ENCODE measurements at places on chromosomes 2 and 18.

DNA sequence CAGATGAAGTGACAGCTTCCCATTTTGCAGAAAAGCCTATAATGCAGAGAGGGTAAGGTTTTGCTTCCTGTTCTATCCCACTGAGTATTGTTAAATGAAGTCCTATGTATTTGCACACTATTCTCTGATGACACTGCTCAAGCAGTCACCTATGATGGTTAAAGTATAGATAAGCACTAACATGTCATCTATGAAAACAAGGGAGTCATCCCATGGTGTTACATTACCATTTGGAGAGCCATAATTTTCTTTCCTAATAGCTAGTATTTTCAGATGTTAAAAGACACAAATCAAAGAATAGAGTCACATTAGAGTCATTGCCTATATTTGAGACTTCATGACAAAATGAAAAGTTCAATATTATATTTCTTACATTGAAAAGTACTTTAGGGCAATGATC is 42.8 kb upstream of the GRB14 start:
- DNase-seq: no peak

- DNase-seq: peak; percentile 57
Measured at GRCh38 chr2:66578687-66579106, 143.8 kb downstream of the MEIS1 start.

DNA sequence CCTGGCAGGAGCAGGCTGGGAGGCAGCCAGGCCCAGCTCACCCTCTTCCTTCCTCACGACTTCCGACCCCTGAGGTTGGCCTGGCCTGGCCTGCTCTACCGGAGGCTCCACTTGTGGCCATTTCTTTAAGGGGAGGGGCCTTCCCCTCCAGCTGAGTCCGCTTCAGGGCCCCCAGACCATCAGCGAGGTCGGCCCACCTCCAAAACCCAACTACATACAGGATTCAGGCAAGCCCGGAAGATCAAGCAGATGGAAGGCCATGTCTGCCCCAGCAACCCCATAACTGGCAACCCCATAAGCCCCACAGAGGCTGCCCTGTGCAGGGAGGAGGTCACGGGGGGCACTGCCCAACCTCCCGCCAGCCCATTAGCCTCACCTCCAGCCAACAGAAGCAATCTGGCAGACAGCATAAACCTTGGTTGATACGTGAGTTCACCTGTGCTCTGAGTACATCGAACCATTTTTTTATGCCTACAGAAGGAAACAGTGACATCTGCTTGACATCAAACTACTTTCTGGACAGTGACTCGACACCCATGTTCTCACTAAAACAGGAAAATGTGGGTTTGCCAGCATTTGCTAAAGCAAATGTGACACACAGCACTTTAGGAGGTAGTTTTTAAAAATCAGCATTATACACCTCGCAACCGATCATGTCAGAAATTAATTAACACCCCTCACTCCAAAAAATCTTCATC is 98.9 kb downstream of the EIPR1 start:
- DNase-seq: no peak

- DNase-seq: peak; percentile 29
Measured at GRCh38 chr18:37668971-37669747, 103.6 kb upstream of the CELF4 start.

DNA sequence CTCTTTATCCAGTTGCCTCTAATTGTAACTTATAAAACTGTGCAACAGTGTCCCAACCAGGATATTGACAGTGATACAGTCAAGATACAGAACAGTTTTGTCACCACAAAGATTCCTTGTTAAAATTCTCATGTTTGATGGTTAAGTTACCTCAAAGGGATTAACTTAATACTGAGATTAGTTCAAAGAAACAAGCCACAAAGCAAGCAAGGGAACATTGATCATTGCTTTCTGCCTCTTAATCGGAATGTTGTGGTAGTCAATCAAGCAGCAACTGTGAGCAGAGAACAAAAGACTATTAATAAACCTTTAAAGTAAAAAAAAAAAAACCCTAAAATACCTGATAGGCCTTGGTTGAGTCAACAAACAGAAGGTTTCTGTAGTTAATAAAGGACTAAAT is 352.3 kb downstream of the PARD3B start:
- no peak for DNase-seq

GRCh38 chr2:17644997-17645720 is 104.7 kb downstream of the VSNL1 start:
- no peak for DNase-seq

GRCh38 chr18:57853864-57854263 is 50.7 kb upstream of the ATP8B1 start:
- DNase-seq: no peak

DNA sequence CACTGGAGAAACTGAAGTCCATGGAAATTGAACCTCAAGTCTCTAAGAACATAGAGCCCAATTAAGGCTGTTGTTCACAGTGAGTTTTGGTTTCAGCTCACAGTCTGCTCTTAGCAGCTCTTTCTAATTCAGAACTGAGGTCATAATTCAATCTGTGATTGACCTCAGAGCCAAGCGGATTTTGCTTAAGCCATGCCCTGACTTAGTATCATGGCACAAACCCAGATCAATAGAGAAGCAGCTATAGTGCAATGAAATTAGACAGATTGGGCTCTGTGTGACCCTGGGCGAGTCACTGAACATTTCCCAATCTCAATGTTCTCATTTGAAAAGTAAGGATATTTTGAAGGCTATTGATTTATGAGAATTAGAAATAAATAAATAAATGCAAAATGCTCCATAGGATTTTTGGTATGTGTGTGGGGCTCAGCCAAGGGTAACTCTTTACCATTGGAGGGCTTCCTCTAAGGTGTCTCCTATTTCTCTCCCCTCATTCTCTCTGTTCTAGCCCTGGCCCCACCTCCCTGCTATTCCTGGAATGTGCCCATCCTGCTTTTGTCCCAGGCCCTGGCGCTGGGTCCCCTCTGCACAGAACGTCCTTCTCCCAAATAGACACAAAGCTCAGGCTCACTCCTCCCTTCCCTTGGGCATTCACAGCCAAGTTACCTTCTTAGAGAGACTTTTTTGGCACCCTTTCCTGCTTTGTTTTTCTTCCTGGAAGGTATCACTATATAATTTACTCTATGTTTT is 239.6 kb downstream of the LPIN1 start:
- no peak for DNase-seq

- DNase-seq: no peak
Measured at GRCh38 chr2:85995648-85996529, 107.1 kb upstream of the ST3GAL5 start.

- DNase-seq: no peak
Measured at GRCh38 chr18:57780706-57781347, 22.3 kb downstream of the ATP8B1 start.

DNA sequence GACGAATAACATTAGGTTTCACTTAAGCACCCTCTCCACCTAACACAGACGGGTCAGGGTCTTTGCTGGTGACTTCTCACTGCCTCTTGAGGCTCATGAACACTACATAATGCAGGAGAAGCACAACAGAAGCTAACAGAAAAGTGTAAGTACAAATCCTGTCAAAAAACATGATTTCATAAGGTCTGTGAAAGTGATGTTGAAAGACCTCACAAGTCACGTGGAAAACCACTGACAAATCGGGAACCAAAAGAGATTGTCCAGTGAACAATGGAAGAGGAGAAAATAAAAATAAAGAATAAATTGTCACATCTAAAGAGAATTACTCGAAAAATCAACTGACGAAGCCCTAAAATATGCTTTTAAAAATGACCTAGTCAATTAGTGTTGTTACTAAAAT is 14.0 kb downstream of the PSD4 start:
- DNase-seq: no peak

- DNase-seq: no peak
Measured at GRCh38 chr18:33700513-33700976, 122.5 kb downstream of the ASXL3 start.

- no peak for DNase-seq
Measured at GRCh38 chr18:34773378-34773777, 63.3 kb downstream of the DTNA start.

DNA sequence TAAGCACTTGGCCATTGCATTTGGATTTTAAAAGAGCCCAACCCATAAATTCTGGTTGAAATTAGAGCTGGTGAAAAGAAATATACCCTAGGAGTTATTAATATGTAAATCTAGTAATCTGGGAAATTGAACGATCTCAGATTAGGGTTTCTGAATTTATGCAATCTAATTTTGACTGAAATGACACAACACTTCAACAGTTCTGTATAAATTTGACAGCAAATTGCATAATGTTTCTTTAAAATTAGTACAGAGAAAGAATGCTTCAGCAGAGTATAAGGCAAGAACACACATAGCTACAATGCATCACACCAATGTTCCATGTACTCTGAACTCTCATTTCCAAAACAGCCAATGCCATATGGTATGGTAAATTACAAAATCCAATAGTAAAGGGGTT is 201.5 kb upstream of the ITGA4 start:
- no peak for DNase-seq

DNA sequence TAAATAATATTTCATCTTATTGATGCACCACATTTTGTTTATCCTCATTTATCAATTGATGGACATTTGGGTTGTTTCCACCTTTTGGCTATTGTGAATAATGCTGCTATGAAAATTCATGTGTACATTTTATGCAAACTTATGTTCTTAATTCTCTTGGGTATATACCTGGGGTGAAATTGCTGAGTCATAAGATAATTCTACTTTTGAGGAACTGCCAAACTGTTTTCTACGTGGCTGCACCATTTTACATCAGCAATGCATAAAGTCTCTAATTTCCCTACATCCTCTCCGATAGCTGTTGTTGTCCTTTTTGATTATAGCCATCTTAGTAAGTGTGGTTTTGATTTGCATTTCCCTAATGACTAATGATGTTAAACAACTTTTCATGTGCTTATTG is 116.5 kb upstream of the DLX2 start:
- no peak for DNase-seq
